ENCODE measurements at places on chromosomes 7 and 10. TPM values are rescaled to one million over a fixed set of nuclear protein-coding genes. Genes with fewer than 3 reads are reported as not detected.

WEE2 gene
- total RNA-seq = not detected

CHN2 gene
- total RNA-seq = 0.73 TPM

LDB3 gene
- not detected for total RNA-seq

DMBT1 gene
- total RNA-seq = not detected

RNLS gene
- total RNA-seq = 1.6 TPM

NUTM2B gene
- total RNA-seq = 1.1 TPM

STEAP4 gene
- total RNA-seq = 0.48 TPM

PVRIG gene
- total RNA-seq = 21.7 TPM

PSAP gene
- 108 TPM for total RNA-seq

- no peak overlapping the region for H3K27ac ChIP-seq
- H3K4me3 ChIP-seq = no peak overlapping the region
- no peak for DNase-seq
- peaks cover 6% of the 10 kb centered on the region for H3K4me1 ChIP-seq
- H3K36me3 ChIP-seq = peaks cover 3% of the 10 kb centered on the region
Measured at GRCh38 chr10:96712662-96713271, 7.5 kb downstream of the PIK3AP1 start.

DNA sequence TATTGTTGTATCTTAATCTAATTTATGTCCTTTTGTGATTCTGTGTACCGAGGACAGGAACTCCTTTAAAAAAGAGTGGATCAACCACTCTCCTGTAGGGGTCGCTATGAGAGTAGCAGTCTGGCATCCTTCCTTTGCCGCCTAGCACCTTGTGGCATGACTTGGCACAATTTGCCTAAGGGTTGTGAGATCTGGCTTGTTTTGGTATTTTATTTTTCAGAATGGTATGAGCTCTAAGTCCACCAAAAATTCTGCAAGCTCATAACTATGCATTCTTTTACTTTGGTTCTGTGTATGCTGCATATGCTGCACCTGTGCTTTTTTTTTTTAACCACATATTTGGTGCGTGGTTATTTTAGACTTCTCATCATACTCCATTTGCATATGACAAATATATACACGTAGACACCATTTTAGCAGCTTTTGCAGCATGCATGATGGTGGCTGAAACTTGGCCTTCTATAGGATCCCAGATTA, 112.8 kb downstream of the CDK14 start:
- no peak overlapping the region for H3K4me3 ChIP-seq
- H3K27ac ChIP-seq = no peak overlapping the region
- H3K36me3 ChIP-seq = no peaks in the 10 kb centered on the region
- no peaks in the 10 kb centered on the region for H3K27me3 ChIP-seq

GRCh38 chr10:28620251-28620650, 57.1 kb upstream of the BAMBI start:
- no peak overlapping the region for H3K4me3 ChIP-seq
- H3K36me3 ChIP-seq = peaks cover 49% of the 10 kb centered on the region
- H3K27me3 ChIP-seq = no peaks in the 10 kb centered on the region

- H3K27ac ChIP-seq = no peak overlapping the region
- H3K36me3 ChIP-seq = no peaks in the 10 kb centered on the region
- H3K4me1 ChIP-seq = no peaks in the 10 kb centered on the region
Measured at GRCh38 chr10:130997267-130998045, 314.1 kb downstream of the TCERG1L start.

- no peaks in the 10 kb centered on the region for H3K36me3 ChIP-seq
- H3K27ac ChIP-seq = no peak overlapping the region
- no peak for DNase-seq
- H3K27me3 ChIP-seq = no peaks in the 10 kb centered on the region
- H3K4me1 ChIP-seq = no peaks in the 10 kb centered on the region
Measured at GRCh38 chr7:84122582-84123360, 71.8 kb downstream of the SEMA3A start.

DNA sequence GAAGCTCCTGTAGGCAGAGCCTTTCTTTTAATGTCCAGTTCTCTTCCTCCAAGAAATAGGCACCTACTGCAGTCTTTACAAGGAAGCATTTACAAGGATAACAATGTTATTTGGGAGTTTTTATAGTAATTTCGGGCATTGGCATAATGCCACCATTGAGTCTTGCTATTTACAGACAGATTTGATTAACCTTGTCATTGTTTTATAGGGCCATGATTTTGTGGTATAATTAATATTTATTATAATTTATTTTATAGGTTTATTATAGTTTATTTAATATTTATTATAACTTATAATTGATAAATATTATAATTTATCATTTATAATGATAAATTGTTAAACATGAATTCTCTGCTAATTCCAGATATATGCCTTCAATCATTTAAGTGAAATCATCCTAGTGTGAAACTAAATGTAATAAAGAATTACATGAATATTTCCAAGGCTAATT, 573 bp upstream of the POT1 start:
- peaks cover 13% of the 10 kb centered on the region for H3K36me3 ChIP-seq
- peak overlapping the region; percentile 95 for H3K4me3 ChIP-seq
- H3K27me3 ChIP-seq = peaks cover 9% of the 10 kb centered on the region

DNA sequence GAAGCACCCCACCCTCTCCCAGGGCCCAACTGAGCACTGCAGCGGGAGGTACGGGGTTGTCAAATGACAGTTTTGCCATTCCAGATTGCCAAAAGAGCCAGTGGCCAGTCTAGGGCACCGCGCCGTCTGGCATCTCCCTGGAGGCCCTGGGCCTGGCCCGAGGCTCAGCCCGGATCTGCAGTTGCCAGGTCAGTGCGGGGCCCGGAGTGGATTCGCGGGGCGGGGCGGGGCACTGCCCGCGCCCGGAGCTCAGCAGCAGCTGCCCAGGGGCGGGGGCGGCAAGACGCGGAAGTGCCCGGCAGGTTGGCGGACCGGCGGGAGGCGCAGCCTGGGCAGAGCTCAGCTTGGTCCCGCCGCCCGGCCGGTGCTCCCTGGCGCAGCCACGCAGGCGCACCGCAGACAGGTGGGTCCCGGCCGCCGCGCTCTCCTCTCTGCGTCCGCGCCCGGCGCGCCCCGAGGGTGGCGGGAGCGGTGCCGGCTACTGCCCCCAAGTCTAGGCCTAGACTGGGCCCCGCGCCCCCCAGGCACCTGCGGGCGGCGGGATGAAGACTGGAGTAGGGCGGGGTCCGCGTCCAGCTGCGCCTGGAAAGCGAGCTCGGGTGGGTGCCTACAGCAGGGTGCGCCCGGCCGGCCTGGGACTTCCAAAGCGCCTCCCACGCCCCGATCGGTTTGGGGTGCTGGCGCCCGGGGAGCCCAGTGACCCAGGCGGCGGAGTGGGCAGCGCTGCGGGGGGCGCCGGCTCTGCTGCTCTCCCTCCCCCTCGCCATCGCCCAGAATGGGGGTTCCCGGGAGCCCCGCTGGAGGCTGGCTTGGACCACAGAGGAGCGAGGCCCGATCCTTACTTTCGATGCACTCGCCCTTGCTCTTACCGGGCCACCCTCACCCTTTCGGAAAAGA, at the start of gene IRF5:
TSS of gene IRF5 (plus strand) at position 281 of the 897 bp plus-strand sequence. CDS start 4,155 bp downstream, outside the sequence.
- peaks cover 3% of the 10 kb centered on the region for H3K36me3 ChIP-seq
- H3K4me1 ChIP-seq = peaks cover 41% of the 10 kb centered on the region
- H3K27ac ChIP-seq = peak within 1 kb of the TSS; percentile 82
- H3K4me3 ChIP-seq = peak within 1 kb of the TSS; percentile 90

- H3K27me3 ChIP-seq = no peaks in the 10 kb centered on the region
- DNase-seq = no peak
- H3K4me1 ChIP-seq = no peaks in the 10 kb centered on the region
- H3K27ac ChIP-seq = no peak overlapping the region
Measured at GRCh38 chr7:13742126-13742525, 247.3 kb downstream of the ETV1 start.

DNA sequence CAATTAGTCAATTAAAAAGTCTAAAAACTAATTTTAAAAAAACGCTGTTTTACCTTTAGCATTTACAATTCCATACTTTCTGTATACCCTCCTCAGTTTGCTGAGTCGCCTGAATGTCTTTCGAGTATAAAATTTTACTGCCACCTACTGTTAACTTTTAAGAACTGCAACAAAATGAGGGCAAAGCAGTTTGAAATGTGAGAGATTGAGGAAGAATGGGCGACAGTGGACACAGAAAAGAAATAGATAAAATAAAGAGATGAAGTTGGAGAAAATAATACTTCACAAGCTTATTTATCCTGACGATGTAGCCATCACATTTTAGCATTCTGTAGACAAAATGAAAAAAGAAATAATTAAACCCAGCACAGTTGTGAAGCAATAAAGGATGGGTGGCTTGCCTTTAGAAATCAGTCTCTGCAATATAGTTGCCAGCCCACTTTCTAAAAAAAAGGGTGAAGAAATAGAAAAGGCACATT, 110.8 kb upstream of the PTN start:
- H3K4me1 ChIP-seq = no peaks in the 10 kb centered on the region
- no peaks in the 10 kb centered on the region for H3K27me3 ChIP-seq
- H3K36me3 ChIP-seq = no peaks in the 10 kb centered on the region
- no peak for DNase-seq

- no peak for DNase-seq
- H3K27me3 ChIP-seq = no peaks in the 10 kb centered on the region
- no peak overlapping the region for H3K27ac ChIP-seq
- peaks cover 41% of the 10 kb centered on the region for H3K36me3 ChIP-seq
Measured at GRCh38 chr7:137930581-137930980, 71.3 kb downstream of the CREB3L2 start.

GRCh38 chr10:68406111-68406814, 814 bp downstream of the RUFY2 start:
- H3K36me3 ChIP-seq = peaks cover 5% of the 10 kb centered on the region
- DNase-seq = peak; percentile 28
- no peaks in the 10 kb centered on the region for H3K27me3 ChIP-seq

DNA sequence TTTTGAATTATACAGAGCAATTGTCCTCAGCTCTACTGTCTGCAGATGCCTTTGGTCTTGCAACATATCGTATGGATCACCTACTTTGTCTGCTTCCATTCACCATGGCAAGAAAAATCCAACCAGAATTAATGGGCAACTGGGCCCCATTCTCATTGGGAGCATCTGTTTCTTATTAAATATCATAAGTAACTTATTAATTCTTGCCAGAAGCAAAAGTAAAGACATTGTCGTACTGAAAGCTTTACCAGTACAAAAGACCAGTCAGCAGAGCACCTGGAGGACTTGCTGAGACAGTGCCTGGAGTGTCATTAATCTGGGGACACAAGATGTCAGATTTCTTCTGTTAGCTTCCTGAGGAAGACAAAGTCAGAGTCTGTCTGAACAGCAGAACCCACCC, 404.5 kb downstream of the INHBA start:
- no peak overlapping the region for H3K27ac ChIP-seq
- DNase-seq = no peak
- H3K4me1 ChIP-seq = no peaks in the 10 kb centered on the region
- no peaks in the 10 kb centered on the region for H3K36me3 ChIP-seq
- H3K4me3 ChIP-seq = no peak overlapping the region

DNA sequence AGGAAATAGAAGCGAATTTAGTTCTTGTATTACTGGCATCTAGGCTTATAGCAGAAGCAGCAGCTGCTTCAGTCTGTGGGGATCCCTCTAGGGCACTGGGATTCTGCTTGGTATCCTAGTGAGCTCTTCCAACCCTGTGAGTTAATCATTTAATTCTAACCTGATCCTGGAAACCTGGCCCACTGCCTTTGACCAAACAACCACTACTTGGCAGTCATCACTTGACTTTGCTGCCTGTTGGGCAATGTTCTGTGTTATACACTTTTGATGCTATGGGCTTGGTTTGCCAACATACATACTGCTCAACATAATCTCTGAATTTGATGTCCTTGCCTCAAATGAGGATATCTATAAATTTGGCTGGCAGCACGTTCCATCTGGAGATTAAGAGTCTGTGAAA, 813.4 kb downstream of the ANKRD7 start:
- DNase-seq = no peak
- no peaks in the 10 kb centered on the region for H3K4me1 ChIP-seq
- no peak overlapping the region for H3K27ac ChIP-seq
- no peaks in the 10 kb centered on the region for H3K36me3 ChIP-seq

- peak overlapping the region; percentile 91 for H3K27ac ChIP-seq
- peaks cover 39% of the 10 kb centered on the region for H3K4me1 ChIP-seq
- no peak for DNase-seq
Measured at GRCh38 chr10:71319800-71320392, 837 bp downstream of the SLC29A3 start.

- no peaks in the 10 kb centered on the region for H3K36me3 ChIP-seq
- H3K27ac ChIP-seq = no peak overlapping the region
- no peaks in the 10 kb centered on the region for H3K4me1 ChIP-seq
- H3K27me3 ChIP-seq = no peaks in the 10 kb centered on the region
- DNase-seq = no peak
- no peak overlapping the region for H3K4me3 ChIP-seq
Measured at GRCh38 chr10:69901022-69901421, 99.3 kb downstream of the COL13A1 start.

- no peaks in the 10 kb centered on the region for H3K4me1 ChIP-seq
- H3K36me3 ChIP-seq = no peaks in the 10 kb centered on the region
- H3K27ac ChIP-seq = no peak overlapping the region
- no peak for DNase-seq
Measured at GRCh38 chr10:6996431-6996830, 414.4 kb downstream of the SFMBT2 start.
